ENCODE measurements at places on chromosomes 7 and 10.

DNA sequence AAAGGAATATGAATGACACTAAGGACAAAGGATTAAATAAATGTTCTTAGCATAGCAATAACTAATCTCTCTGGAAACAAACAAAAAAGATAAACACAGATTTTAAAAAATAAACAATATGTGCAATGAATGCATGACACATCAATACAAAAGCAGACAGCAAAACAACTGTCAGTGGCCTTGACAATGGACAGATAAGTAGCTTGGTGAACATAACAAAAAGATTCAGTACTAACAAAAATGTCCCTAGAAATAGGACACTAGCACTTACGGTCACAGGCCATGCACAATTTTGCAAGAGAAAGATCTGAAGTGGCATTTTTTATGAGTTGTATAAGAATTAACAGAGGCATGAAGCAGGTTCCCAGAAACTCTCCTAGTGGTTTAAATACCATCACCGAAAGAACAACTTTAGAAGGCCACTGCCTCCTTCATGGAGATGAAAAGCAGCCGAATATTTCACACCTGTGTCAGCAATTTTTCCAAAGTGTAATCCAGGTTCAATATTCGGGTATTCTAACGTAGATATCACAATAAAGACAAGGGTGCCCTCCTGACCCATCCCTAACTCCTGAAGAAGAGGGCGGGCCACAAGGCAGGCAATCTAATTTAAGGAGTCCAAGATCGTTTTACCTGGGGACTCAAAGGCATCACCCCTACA lies 231.3 kb upstream of the MKLN1 start:
- no peak for DNase-seq

DNA sequence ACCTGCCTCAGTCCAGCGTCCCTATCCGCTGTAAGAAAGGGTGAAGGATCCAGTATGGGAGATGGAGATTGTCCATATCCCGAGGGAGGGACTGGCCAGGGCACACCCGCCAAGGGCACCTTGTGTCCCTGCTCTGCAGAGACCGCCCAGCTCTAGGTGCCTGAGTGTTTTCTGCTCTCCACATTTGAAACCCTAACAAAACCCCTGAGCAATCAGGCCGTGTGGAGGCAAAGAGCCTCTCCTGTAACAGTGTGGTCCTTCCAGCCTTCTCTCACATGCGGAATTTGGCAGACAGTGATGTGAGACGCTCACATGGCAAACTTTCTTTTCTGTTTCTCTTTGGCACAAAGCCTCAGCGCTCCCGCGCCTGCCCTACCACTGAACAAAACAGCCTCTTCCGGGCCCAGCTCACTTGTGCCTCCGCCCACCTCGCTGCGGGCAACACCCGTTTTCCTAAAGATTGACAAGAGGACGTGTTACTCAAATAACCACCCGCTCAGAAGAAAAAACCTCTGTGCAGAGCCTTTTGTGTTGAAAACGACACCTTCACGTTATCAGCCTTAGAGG lies 514.8 kb downstream of the DNAJB6 start:
- peak; percentile 91 for DNase-seq

DNA sequence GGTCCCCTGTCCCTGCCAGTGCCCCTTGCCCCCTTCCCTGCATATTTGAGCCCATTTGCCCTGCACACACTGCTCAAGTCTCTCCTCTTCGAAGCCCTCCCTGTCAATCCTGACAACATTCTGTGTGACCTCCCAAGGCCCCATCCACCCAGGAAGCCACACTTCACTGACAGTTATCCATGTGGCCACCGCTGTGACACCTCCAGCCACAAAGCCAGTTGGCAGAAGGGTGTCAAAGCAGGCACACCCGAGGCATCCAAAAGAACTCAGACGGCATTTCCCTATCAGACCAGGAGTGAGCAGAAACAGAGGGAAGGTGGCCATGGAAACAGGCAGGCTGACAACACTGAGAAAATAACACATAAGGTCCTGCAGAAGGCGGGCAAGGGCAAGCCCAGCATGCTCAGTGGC lies 4.6 kb downstream of the POLM start:
- peak; percentile 72 for DNase-seq

DNA sequence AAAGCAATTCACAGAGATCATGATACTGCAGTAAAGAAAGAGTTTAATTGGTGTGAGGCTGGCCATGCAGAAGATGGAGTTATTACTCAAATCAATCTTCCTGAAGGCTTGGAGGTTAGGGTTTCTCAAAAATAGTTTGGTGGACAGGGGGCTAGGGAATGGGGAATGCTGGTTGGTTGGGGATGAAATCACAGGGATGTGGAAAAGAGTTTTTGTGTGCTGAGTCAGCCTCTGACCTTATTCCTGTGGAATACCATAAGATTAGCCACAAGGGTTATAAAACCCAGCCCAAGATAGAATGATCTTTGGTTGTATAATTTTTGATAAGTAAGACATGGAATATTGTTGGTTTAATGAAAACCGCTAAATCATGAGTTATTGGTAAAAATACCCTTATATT lies 764.3 kb downstream of the TYW1 start:
- no peak for DNase-seq

- DNase-seq: no peak
These were observed 79.6 kb downstream of the ZNRF2 start for GRCh38 chr7:30363778-30364563.

GRCh38 chr7:36601601-36602000 lies 122.7 kb downstream of the AOAH start:
- no peak for DNase-seq

All from Right ventricle myocardium inferior (tissue), 1 donor.